ENCODE measurements at places on chromosomes 3 and 15.

- DNase-seq: no peak
Observed at GRCh38 chr3:82208002-82208710, 446.7 kb upstream of the GBE1 start.

GRCh38 chr3:141370065-141370533, 1.8 kb downstream of the ZBTB38 start:
- DNase-seq: peak; percentile 54

DNA sequence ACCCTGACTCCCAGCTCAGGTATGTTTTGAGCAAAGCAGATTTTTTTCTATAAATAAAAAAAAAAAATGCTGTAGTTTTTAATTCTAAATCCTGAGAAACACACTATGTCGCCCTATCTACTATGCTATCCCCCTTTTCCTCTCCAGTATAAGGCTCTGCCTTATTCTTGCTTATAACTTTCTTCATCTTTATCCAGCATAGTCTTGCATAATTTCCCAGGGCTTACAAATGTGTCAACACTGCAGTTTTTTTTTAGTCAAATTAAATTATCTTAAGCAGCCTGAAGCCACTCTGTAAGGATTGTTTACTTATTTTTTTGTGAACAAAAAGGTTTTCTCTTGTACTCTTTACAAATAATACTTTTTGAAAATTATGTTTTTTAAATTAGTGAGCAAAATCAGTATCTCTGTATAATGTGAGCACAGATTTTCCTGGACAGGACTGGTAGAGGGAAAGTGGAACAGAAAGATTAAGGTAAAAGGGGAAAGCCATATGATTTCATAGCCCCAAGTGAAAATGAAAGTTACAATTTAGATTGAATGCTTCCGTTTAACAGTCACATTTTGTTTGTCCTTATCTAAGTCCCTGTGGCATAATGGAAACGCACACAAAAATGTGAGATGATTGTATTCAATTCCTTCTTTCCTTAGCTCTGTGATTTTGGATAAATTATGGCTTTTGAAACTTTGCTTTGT, 5.6 kb upstream of the PYDC2 start:
- no peak for DNase-seq

DNA sequence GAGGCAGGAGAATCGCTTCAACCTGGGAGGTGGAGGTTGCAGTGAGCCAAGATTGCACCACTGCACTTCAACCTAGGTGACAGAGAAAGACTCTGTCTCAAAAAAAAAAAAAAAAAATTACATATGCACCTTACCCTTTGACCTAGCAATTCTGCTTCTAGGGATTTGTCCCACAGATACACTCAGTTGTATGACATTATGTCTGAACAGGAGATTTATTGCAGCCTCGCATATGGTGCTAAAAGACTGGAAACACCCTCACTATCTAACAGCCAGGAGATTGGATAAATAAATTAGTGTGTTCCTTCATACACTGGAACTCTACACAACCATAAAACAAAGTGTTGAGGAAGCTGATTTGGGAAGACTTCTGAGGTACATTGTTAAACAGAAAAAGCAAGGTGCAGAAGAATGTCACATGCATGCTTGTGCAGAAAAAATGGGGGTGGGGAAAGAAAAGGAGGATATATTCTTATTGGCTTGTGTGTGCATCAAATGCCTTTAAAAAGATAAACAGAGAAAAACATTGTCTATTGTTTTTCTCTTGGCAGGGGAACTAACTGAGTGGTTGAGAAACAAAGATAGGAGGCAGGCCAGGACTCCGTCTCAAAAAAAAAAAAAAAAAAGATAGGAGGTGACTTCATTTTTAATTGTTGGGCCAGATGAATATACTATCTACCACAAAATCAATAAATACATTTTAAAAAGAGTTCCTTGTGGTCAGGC, 30.9 kb downstream of the PPCDC start:
- DNase-seq: no peak

- DNase-seq: no peak
Observed at GRCh38 chr3:197749315-197749600, 425 bp upstream of the FYTTD1 start.

- no peak for DNase-seq
Observed at GRCh38 chr3:158846803-158847451, 45.1 kb downstream of the MFSD1 start.

- no peak for DNase-seq
Observed at GRCh38 chr3:170090601-170090981, 52.8 kb downstream of the GPR160 start.

DNA sequence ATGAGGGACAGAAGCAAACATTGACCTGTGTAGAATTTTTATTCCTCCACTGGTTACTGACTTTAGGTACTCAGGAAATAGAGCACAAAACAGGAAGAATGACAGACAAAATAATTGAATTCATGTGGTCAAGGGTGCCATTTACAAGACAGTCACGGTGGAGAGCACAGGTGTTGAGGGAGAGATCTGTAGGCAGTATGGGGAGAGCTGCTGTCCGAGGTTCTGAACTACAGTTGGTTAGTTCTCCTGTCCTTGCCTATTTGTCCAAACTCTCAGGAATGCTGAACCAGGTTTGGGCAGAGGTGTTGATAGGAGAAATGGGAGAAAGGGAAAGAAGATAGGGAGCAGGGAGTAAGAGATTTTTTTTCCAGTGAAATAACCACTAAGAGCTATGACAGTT, 178.5 kb upstream of the ZBTB20 start:
- peak; percentile 14 for DNase-seq

DNA sequence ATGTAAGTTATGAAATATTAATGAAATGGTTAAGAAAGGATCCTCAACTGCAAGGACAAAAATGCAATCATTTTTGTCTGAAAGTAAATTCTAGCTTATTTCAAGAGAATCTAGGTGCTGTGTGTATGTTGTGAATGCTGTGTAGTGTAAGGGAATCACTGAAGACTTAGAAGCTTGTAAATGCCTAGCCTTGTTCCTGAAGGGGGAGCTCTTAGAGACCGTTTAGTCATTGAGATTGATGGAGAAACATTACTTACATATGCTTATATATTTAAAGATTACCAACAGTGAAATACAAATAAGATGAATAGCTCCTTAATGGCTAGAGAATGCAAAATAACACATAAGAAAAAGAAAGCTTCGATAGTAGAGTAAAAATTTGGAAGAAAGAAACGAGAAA, 67.9 kb downstream of the CNTN4 start:
- no peak for DNase-seq
